ENCODE measurements at places on chromosomes 11 and 22.

GRCh38 chr11:134164490-134165370, 59.0 kb downstream of the NCAPD3 start:
- no peak for DNase-seq

DNA sequence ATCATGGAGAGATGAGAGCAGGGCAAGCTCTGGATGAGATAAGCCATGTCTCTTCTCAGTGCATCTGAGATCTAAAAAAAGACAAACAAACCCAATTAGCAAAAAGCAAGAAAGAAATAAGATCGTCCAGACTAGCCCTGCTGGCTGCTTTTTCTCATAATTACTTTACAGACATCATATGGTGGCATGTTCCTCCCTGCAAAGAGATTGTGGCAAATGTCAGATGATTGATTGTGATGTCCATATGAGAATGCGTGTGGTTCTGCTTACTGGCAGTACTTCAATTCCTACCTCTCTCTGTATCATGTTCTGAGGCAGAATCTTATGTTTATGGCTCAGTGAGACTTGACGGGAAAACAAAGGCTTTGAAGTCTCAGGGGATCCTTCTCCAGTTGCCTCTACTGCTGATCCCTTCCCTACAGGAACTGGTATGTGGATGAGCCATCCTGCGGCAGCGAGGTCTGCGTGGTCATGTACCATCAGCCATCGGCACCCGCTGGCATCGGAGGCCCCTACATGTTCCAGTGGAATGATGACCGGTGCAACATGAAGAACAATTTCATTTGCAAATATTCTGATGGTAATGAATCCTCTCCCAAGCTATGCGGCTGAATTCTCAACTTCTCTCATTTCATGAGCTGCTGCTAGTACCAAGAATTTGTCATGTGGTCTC, 8.8 kb downstream of the LAYN start:
- DNase-seq = no peak

GRCh38 chr11:659532-660085, 22.5 kb downstream of the DRD4 start:
- no peak for DNase-seq

- no peak for DNase-seq
These were observed 76.6 kb downstream of the MYO18B start for GRCh38 chr22:25818541-25818940.

Measured in renal cortex interstitium (tissue), 15 donors.